ENCODE measurements at places on chromosomes 16 and 17. TPM values are rescaled to one million over a fixed set of nuclear protein-coding genes. Genes with fewer than 3 reads are reported as not detected.

DNA sequence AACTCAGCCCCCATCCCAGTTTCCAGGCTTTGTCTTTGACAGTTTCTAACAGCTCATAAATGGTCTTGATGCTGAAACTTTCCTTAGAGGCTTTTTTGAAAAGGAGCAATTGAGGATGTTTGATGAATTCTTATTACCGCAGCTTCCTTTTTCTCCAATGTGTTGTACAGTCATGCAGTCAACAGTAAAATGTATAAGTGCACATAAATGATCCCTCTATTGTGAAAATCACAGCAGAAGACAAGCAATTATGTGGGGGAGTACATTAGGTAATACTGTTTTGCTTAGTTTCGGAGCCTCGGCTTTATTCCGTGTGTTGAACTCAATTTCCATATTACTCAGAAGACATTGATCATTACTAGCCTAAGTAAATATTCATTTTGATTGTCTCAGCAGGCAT, 673.7 kb downstream of the CDH8 start:
- H3K36me3 ChIP-seq: no peaks in the 10 kb centered on the region
- DNase-seq: no peak
- H3K4me1 ChIP-seq: no peaks in the 10 kb centered on the region
- H3K4me3 ChIP-seq: no peak overlapping the region

DNA sequence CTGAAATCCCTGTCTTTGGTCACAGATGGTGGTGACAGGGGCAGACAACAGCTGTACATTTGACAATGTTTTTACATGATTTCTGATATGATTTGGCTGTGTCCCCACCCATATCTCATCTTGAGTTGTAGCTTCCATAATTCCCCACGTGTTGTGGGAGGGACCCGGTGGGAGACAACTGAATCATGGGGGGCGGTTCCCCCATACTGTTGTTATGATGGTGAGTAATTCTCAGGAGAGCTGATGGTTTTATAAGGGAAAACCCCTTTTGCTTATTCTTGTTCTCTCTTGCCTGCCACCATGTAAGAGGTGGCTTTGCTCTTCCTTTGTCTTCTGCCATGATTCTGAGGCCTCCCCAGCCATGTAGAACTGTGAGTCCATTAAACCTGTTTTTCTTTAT, 353.9 kb downstream of the CPPED1 start:
- H3K4me3 ChIP-seq: no peak overlapping the region
- no peaks in the 10 kb centered on the region for H3K4me1 ChIP-seq
- no peaks in the 10 kb centered on the region for H3K36me3 ChIP-seq
- no peak for DNase-seq
- H3K27ac ChIP-seq: no peak overlapping the region

DNA sequence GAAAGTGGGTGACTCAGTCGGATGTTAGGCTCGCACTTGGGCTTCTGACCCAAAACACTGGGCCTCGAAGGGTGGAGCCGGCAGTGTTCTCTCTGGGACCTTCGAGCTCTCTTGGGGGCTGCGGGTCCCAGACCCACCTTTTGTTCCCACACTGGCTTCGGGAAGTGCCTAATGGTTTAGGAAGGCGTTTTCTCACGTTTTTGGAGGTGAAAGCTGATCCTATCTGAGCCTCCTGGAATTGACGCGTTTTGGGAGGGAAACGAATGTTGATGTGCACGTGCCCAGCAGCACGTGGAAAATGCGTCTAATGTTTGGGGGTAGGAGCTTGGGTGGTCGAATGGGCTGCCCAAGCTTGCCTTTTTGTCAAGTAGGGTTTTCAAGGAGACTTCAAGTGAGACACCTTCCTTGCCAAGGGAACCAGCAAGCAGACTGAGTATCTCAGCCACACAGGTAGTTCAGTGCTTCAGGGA, 666 bp downstream of the HGS start:
- H3K4me3 ChIP-seq: peak overlapping the region; percentile 97
- H3K27ac ChIP-seq: peak overlapping the region; percentile 84
- DNase-seq: no peak
- H3K4me1 ChIP-seq: peaks cover 15% of the 10 kb centered on the region
- H3K27me3 ChIP-seq: no peaks in the 10 kb centered on the region

DNA sequence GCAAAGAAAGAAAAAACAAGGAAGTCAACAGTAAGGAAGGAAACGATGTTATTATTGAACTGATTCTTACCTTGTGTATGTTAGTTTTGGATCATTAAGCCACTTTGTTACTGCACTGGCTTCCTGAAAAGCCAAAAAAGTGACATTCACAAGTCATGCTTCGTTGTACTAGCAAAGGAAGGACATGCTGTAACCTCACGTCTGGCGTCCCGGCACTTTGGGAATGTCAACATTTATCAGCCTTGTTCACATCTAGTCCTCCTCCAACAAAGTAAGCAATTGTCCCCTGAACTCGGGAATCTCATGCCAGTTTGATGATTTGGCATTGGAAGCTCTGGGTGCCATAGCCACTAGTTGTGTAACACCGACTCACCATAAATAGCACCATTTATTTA, 731 bp upstream of the MKS1 start:
- H3K27ac ChIP-seq: peak overlapping the region; percentile 78
- H3K27me3 ChIP-seq: no peaks in the 10 kb centered on the region
- DNase-seq: no peak
- H3K4me1 ChIP-seq: no peaks in the 10 kb centered on the region

DNA sequence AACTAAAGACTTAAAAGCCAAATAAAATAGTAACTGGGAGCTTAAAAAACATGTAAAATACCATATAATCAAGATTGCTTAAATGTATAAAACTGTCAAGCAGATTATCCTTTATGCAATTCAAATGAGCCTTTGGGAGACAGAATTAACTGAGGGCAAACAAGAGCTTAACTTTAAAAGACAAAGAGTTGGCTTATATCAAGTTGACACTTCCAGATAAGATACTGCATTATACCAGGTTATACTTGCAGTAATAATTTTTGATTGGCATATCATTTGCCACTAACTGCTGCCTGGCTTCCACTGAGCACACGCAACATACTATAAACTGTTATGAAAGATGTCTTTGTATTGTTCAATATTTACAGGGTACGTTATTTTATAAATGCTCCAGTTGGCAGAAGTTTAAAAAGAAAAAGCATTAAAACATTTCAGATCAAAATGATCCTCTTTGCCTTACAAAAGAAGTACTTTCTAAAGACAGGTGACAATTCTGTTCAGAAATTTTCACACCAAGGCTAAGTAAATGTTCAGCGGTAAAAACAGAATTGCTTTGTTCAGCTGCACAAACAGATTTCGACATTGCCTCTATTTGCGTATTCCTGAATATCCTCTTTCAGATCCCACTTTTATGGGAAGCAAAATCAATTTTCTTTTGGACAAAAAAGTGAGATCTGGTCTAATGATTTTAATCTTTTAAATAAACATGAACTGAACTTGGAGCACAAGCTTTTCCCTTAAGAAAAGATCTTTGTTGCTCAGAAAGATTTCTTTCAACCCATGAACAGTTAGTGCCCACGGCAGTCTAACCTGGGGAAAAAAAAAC, 50.7 kb downstream of the TOX3 start:
- no peak overlapping the region for H3K27ac ChIP-seq
- H3K27me3 ChIP-seq: no peaks in the 10 kb centered on the region
- DNase-seq: no peak
- H3K36me3 ChIP-seq: no peaks in the 10 kb centered on the region
- H3K4me3 ChIP-seq: no peak overlapping the region

DNA sequence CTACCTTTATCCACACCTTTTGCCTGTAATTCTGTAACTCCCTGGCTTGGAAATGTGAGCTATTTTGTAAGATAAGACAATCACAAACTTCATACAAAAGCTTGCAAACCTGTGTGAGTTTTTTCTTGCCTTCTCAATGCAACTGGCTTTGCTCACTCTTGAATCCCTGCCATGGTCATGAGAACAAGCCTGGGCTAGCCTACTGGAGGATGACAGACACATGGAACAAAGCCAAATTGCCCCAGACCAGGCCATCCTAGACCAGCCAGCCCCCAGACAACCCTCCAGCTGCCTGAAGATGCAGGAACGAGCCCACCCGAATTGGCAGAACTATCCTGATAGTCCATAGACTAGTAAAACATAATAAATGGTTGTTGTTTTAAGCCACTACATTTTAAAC, 466.6 kb upstream of the ERCC4 start:
- H3K27me3 ChIP-seq: no peaks in the 10 kb centered on the region
- no peak for DNase-seq
- H3K27ac ChIP-seq: no peak overlapping the region
- H3K4me3 ChIP-seq: no peak overlapping the region

DNA sequence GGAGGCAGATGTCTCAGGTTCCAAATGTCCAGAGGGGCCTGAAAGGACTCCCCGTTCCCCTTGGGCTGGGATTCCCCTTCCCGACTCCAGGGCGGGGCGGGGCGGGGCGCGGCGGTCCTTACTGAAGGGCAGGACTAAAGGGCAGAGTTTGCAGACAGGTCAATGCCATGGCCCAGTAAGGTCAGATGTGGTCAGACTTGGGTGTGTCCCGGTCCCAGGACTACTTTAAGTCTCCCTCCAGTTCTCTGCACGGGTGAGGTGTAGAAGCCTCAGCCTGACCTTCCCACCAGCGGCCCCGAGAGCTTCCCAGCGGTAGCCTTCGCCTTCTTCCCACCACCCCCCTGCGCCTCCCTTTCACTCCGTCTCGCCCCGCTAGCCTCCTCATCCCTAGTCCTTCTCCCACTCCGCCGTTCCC, 532 bp downstream of the KDM6B start:
- H3K4me3 ChIP-seq: peak overlapping the region; percentile 85
- H3K27ac ChIP-seq: peak overlapping the region; percentile 96
- no peaks in the 10 kb centered on the region for H3K27me3 ChIP-seq
- peaks cover 21% of the 10 kb centered on the region for H3K4me1 ChIP-seq

- H3K4me3 ChIP-seq: no peak overlapping the region
- peaks cover 10% of the 10 kb centered on the region for H3K4me1 ChIP-seq
- H3K27me3 ChIP-seq: no peaks in the 10 kb centered on the region
These were observed 8.0 kb downstream of the SGF29 start for GRCh38 chr16:28561557-28562187.

GRCh38 chr16:84726079-84726668, 26.4 kb downstream of the USP10 start:
- DNase-seq: peak; percentile 92
- no peaks in the 10 kb centered on the region for H3K27me3 ChIP-seq

- no peak overlapping the region for H3K4me3 ChIP-seq
- no peaks in the 10 kb centered on the region for H3K36me3 ChIP-seq
- H3K27ac ChIP-seq: peak overlapping the region; percentile 69
- no peaks in the 10 kb centered on the region for H3K27me3 ChIP-seq
- peak; percentile 83 for DNase-seq
These were observed 26.3 kb downstream of the NFE2L1 start for GRCh38 chr17:48074322-48075081.

GRCh38 chr16:23640615-23640930, 537 bp downstream of the PALB2 start:
- peak overlapping the region; percentile 91 for H3K27ac ChIP-seq
- no peaks in the 10 kb centered on the region for H3K27me3 ChIP-seq
- no peak for DNase-seq
- H3K36me3 ChIP-seq: peaks cover 5% of the 10 kb centered on the region
- peaks cover 20% of the 10 kb centered on the region for H3K4me1 ChIP-seq
- H3K4me3 ChIP-seq: peak overlapping the region; percentile 94

DNA sequence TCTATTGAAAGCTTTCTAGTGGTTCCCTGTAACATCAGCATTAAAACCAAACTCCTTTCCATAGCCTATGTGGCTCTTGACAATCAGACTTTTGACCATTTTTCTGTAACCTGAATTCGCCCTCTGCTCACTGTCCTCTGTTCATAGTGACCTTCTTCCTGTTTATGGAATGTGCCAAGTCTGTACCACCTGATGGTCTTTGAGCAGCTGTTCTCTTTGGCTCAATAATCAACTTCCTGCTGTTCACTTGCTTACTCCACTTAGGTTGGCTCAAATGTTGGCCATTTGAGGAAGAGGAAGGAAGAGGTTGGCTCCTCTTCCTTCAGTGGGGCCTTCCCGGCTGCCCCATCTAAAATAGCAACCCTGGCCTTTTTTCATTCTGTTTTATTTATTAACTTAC, 251.5 kb downstream of the CA10 start:
- H3K27me3 ChIP-seq: peaks cover 3% of the 10 kb centered on the region
- DNase-seq: no peak
- no peaks in the 10 kb centered on the region for H3K4me1 ChIP-seq
- H3K27ac ChIP-seq: no peak overlapping the region
- H3K4me3 ChIP-seq: no peak overlapping the region
- no peaks in the 10 kb centered on the region for H3K36me3 ChIP-seq

GRCh38 chr16:27228045-27228444, 24.7 kb downstream of the KDM8 start:
- no peak overlapping the region for H3K27ac ChIP-seq
- DNase-seq: peak; percentile 46
- peaks cover 36% of the 10 kb centered on the region for H3K36me3 ChIP-seq
- no peak overlapping the region for H3K4me3 ChIP-seq
- H3K27me3 ChIP-seq: no peaks in the 10 kb centered on the region
- peaks cover 20% of the 10 kb centered on the region for H3K4me1 ChIP-seq

- no peak overlapping the region for H3K4me3 ChIP-seq
- no peak overlapping the region for H3K27ac ChIP-seq
- peaks cover 6% of the 10 kb centered on the region for H3K4me1 ChIP-seq
- no peaks in the 10 kb centered on the region for H3K27me3 ChIP-seq
These were observed 17.8 kb downstream of the CLUH start for GRCh38 chr17:2693561-2694380.

- H3K4me1 ChIP-seq: no peaks in the 10 kb centered on the region
- peak; percentile 32 for DNase-seq
- H3K27me3 ChIP-seq: no peaks in the 10 kb centered on the region
- no peak overlapping the region for H3K27ac ChIP-seq
These were observed 28.8 kb downstream of the MAP2K3 start for GRCh38 chr17:21313320-21313719.

DNA sequence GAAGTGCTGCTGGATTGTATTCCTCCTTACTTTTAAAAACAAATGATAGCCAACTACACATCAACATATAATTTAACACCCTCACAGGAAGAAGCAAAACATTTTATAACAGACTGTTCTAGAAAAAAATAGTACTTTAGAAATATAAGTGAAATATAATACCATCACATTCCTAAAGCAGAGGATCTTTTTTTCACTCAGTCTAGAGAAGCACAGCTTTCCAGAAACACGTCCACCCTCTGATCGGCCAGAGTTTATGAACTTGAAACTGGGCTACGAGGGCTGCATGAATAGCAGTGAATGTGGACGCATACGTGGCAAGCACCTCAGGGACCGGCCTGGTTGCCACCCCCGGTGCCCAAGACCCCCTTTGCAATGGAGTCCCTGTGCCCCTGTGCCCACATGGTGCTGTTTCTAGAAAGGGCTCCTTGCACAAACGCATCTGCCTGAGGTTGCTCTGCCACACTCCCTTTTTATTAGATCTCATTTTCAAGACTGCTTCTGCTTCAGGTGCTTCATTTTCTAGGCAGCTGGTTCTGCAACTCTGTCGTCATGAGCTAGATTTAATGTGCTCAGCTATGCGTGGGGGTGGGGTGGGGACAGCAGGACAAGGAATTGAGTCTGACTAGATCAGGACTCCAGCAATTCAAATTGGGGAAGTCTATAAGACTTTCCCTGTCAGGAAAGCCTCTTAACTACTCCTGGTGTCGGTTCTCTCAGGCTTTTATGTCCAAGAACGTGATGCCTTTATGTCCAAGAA, 29.1 kb upstream of the ERN1 start:
- H3K4me3 ChIP-seq: peak overlapping the region; percentile 14
- H3K27me3 ChIP-seq: no peaks in the 10 kb centered on the region
- peak overlapping the region; percentile 88 for H3K27ac ChIP-seq
- peaks cover 81% of the 10 kb centered on the region for H3K4me1 ChIP-seq
- H3K36me3 ChIP-seq: no peaks in the 10 kb centered on the region

SGSM2 gene
- 13.9 TPM for total RNA-seq

GPR179 gene
- 0.42 TPM for total RNA-seq

FN3KRP gene
- 12.7 TPM for total RNA-seq

CHMP1A gene
- 47.9 TPM for total RNA-seq

SMIM22 gene
- total RNA-seq: not detected

PRR29 gene
- total RNA-seq: not detected

PPL gene
- 4.4 TPM for total RNA-seq

RPAIN gene
- total RNA-seq: 36.3 TPM

All from psoas muscle (tissue), 8 donors.